Kidney (tissue), 22 donors: ENCODE measurements at places on chromosomes 13 and 19. TPM values are rescaled to one million over a fixed set of nuclear protein-coding genes. Genes with fewer than 3 reads are reported as not detected.

DNA sequence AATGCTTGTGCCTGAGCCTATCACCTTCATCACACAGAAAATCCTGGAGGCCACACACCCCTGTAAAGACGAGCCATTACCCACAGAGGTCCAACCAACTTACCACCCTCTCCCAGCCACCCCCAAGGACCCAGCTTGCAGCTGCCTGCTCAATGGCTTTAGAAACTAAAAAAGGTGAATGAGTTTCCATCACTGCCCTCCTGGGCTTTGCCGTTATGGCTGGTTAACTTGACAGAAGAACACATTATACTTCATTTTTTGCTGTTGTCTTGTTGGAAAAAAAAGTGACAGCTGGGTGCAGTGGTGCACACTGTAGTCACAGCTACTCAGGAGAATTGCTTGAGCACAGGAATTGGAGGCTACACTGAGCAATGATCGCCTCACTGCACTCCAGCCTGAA, 17.4 kb upstream of the FEM1A start:
- DNase-seq, result no peak

- no peak for DNase-seq
Observed at GRCh38 chr19:52191951-52192350, 2.1 kb downstream of the PPP2R1A start.

GRCh38 chr19:532561-533363, 1.2 kb downstream of the CDC34 start:
- DNase-seq, result peak; percentile 84

DNA sequence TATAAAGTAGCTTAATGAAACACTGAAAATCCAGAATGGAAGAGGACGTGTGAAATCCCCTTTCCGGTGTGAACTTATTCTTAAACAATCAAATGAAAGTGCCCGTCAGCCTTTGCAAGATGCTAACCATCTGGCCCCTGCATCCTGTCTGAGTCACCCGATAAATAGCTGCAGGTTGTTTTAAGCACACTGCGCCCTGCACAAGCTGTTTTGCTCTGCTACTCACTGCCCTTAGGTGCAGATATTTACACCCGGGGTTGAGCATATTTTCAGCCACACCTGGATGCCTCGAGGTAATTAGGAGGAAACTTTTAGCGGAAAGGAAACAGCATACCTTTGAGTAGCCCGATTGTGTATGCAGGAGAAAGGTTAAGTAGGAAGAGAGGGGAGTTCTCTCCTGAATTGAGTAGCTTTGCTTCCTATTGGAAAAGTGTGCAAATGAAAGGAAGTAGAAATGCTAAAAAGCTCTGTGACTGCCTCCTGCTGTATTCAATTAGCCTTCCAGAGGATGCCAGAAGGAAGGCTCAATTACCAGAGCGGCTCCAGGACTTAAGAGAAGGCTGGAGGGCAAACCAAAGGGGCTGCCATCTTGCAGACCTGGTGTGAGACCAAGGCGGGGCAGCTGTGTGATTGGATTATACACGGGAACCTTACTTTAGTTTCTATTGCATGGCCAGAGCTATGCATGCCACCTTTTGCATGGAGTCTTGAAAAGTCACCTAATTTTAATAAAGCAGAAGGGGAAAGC, 42.5 kb downstream of the IRS2 start:
- no peak for DNase-seq

DNA sequence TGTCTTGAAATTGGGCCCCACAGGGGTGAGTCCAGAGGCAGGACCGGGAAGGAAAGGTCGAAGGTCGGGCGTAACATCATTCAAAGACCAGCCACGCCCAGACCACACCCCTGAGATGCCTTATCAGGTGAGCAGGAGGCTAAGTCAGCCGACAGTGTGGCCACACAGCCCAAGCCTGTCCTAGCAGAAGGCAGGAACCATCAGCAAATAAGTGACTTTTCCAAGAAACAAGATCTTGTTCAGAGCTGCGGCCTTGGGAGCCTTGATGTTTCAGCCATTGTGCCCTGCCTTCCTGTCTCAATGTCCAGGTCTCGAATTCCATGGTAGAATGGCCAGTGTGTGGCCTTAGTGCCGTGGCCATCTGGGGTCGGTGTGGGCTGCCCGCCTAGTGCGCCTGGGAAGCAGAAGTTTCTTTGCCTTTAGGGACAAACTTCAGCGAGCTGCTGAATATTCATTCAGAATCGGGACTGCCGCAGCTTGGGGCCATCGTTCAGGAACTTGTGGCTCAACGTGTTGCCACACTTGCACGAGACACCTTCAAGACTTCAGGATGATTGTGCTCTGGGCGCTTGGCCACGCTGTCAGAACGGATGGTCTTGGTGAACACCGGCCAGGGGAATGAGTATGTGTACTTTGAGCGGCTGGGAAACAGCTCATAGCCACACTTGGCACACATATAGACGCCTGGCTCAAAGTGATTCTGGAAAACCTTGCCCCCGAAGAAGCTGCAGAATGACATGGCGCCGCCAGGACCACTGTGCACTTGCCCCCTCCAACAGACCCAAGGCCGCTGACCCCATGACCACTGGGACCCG, 6.1 kb upstream of the IFNL4 start:
- DNase-seq, result no peak

- no peak for DNase-seq
Observed at GRCh38 chr13:75774176-75774575, 138.0 kb downstream of the LMO7 start.

GRCh38 chr19:40810160-40810559, 11.2 kb downstream of the EGLN2 start:
- no peak for DNase-seq

DNA sequence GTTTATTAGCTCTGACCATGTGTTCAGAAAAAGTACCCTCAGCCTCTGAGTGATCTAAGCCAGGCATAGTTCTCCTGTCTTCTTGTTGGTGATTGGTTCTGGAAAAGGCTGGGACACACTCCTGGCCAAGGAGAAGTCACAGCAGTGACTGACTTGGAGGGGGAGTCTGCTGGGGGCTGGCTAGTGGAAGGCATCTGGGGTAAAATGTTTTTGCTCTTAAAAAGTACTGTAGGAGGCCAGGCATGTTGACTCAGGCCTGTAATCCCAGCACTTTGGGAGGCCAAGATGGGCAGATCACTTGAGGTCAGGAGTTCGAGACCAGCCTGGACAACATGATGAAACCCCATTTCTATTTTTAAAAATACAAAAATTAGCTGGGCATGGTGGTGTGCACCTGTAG, 21.7 kb downstream of the FAM187B start:
- no peak for DNase-seq

DNA sequence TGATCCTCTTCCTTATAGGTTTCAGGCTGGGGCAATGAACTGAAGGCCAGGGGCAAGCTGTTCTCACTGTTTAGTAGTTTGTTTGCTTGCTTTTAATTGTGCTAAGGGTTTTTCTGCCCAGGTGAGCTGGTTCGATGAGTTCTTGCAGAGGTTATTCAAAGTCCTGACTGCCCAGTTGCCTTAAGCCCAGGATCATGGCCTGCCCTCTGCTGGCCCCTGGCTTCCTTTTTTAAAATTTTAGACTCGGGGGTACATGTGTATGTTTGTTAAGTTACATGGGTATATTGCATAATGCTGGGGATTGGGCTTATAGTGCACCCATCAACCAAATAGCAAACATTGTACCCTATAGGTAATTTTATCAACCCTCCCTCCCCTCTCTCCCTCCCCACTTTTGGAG, 65.7 kb downstream of the ZNF536 start:
- DNase-seq, result no peak

- DNase-seq, result no peak
Observed at GRCh38 chr19:50500060-50500752, 10.8 kb downstream of the JOSD2 start.

DNA sequence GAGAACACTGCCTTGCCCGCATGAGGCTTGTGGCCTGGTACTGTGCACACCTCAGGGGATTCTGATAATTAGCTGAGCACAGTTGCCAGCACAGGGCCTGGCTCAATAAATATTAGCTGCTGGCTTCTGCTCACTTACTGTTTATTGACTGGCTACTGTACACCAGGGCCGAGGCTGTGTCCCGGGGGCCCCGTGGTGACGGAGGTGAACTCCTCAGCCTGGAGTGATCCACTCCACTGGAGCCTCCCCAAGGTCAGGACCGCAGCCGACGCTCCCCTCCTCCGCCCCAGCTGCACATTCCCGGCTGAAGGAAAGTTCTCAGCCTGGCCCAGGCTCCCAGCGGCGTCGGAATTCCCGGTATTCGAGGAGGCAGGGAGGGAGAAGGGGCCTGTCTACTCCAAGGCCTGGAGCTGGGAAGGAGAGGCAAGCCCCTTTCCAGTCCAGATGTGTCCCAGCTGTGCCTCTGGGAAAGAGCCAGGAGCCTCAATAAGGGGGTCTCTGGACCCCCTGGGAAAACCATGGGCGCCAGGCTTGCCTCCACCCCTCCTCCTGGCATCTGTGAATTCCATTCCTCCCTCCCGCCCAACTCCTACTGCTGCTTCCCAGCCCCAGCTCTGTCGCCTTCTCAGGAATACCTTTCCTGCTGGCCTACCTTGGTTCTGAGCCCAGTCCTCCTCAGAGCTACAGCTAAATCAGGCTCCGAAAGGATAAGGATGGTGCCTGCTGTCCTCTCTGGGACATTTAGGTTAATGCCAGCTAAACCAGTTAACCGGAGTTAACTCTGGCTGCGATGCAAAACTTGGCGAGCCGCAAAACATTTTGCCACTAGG, 7.3 kb downstream of the RPS16 start:
- DNase-seq, result peak; percentile 96

DNA sequence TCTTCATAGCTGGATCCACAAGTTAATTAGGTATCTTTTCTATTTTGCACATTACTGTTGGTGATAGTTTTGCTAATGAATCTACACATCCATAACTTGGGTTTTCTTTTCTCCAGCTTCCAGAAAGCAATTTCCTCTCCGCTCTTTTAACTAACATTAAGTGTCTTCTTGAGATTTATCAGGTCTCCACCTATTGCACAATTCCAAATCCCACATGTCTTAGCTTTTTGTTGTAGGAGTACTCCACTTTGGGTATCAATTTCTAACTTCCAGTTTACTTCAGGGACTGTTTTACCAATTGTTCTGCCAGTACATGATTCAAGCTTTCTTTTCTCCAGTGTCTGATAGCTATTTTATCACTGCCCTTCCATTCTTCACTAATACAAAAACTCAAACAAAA, 129.6 kb downstream of the OLFM4 start:
- no peak for DNase-seq

DNA sequence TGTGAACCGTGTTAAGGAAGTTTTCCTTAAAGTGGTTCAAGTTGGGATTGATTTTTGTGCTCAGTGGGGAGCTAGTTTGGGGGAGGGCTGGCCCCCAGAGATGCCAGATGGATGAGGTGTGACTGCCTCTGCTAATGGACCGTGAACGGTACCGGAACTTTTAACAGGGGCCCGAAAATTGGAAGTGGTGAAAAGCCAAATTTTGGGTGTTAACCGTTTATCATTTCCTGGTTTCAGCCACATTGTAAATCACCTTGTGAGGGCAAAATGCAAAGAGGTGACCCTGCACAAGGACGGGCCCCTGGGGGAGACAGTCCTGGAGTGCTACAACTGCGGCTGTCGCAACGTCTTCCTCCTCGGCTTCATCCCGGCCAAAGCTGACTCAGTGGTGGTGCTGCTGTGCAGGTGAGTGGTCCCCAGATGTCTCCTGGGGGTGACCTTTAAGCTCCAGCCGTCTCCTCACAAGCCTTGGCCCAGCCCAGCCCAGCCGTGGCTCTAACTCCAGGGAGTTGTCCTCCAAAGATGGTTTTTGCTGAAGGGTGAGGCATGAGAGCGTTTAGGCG, 18.2 kb downstream of the UPF1 start:
- no peak for DNase-seq

CAB39L gene
- total RNA-seq, result 16.0 TPM

C19orf18 gene
- total RNA-seq, result 0.85 TPM

CD33 gene
- 14.0 TPM for total RNA-seq
